Heart right ventricle (tissue), 16 donors: ENCODE measurements at places on chromosomes 5 and 9. TPM values are rescaled to one million over a fixed set of nuclear protein-coding genes. Genes with fewer than 3 reads are reported as not detected.

- no peak overlapping the region for H3K4me3 ChIP-seq
- H3K27me3 ChIP-seq, result no peaks in the 10 kb centered on the region
- H3K27ac ChIP-seq, result no peak overlapping the region
- no peak for DNase-seq
These were observed 308.1 kb downstream of the ARHGAP26 start for GRCh38 chr5:143078313-143078712.

GRCh38 chr9:115524453-115525059, 406.6 kb upstream of the TNC start:
- DNase-seq, result no peak
- no peaks in the 10 kb centered on the region for H3K27me3 ChIP-seq
- H3K4me3 ChIP-seq, result no peak overlapping the region
- H3K4me1 ChIP-seq, result no peaks in the 10 kb centered on the region

DNA sequence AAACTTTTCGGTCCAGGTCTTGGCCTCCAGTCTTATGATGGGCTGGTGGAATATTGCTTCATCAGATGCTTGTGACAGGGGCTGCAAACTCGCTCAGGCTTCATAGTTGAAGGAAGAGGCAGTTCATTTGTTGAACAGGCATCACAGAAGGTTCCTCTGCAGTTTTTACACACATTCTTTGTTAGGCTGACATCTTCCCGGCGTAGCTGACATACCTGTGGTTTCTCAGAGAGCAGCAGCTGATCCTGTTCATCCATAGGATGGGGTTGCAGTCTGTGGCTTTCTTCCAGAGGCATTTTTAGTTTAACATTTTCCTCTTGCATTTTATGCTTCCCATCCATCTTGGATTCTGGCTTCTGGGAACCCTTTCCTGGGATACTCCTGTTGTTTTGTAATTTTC, 1255.2 kb downstream of the EFNA5 start:
- no peaks in the 10 kb centered on the region for H3K27me3 ChIP-seq
- no peaks in the 10 kb centered on the region for H3K4me1 ChIP-seq
- H3K4me3 ChIP-seq, result no peak overlapping the region
- H3K36me3 ChIP-seq, result no peaks in the 10 kb centered on the region
- no peak for DNase-seq

DNA sequence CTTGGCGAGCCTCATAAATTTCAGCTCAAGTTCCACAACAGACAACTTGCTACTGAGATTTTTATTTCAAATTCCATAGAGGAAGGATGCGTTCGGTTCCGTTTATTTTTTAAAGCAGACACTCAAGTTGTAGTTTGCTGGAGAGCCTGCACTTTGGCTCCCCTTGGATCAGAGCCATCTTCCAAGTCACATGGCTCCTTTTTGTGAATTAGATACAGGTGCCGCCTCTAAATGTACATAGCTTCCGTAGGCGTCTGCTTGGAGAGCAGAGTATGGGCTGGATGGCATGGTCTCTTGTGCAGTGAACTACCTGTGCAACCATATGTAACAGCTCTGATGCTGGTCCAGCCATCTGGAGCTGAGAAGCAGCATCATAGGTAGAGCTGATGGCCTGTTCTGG, 73.9 kb upstream of the WWC1 start:
- no peaks in the 10 kb centered on the region for H3K36me3 ChIP-seq
- H3K4me1 ChIP-seq, result peaks cover 25% of the 10 kb centered on the region

DNA sequence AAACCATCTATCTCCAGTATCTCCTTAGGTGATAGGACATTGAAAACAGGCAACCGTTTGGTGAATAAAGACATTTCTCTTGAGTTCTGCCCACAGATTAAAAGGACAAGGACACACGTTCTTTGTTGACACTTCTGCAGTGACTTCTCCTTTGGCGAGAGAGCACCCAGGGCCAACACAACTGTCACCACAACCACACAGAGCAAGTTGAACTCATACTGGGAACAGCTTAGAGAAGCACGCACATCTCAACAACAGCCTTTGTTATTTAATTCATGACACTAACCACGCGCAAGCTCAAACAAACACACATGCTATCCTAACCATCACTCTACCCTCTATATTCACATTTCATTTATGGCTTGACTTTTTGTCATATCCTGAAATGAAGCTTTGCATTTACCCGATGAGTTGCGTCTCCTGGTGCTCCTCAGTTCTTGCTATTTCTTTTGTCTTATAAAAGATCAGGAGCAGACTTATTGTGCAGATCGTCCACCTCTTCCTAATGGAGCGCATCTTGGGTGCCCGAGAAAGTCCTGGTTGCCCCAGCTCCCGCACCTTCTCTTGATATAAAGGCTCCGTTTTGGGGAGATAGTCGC, 543 bp downstream of the ST8SIA4 start:
- peak overlapping the region; percentile 84 for H3K27ac ChIP-seq
- H3K4me3 ChIP-seq, result peak overlapping the region; percentile 59
- H3K36me3 ChIP-seq, result no peaks in the 10 kb centered on the region
- peaks cover 38% of the 10 kb centered on the region for H3K4me1 ChIP-seq
- H3K27me3 ChIP-seq, result no peaks in the 10 kb centered on the region
- DNase-seq, result no peak

Gene CIZ1
- 84.9 TPM for total RNA-seq

Gene MATR3
- 177 TPM for total RNA-seq

Gene GABBR2
- 0.53 TPM for total RNA-seq

Gene PCDH12
- total RNA-seq, result 9.0 TPM

Gene SHOC1
- total RNA-seq, result not detected

Gene ESM1
- total RNA-seq, result 0.78 TPM

Gene C7
- total RNA-seq, result 43.9 TPM

Gene PLPP1
- 111 TPM for total RNA-seq

Gene ANKRD34B
- total RNA-seq, result not detected
